Stromal cell of bone marrow (primary cell): ENCODE measurements at places on chromosomes 16 and 17.

DNA sequence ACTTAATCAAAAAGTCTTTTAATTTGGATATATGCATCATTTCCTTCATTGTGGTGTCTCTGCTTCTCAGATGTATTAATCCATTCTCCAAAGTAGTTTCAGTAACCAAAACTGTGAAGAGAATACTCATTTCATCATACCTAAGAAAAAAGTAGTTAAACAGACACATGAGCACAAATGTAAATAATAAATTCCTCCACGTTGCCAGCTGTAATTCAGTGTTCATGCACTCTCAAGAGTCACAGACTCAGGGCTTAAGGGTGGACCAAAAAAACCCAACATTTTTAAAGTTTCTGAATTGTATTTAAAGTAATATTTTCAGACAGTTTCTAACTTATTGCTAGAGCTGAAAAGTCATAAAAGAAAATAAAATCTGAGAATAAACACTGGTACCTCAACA, 19.0 kb downstream of the POLG2 start:
- no peak for DNase-seq

DNA sequence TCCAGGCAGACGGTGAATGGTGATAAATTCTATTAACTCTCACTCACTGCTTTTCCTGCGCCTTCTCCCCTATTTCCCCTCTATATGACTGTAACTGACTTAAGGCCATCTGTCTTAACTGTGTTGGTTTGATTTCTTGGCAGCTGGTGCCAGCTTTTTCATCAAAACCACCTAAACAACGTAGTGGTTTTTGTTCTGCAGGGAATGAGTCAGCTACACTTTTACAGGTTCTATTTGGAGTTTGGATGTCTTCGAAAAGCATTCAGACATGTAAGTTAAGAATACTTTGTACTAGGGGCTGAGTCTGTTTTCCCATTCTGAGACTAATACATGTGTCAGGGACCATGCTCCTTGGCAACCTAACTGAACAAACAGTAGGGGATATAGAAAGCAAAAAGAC, 8.5 kb downstream of the REXO5 start:
- no peak for DNase-seq

GRCh38 chr17:43354371-43354770, 44.4 kb upstream of the ARL4D start:
- DNase-seq, result no peak

- no peak for DNase-seq
Observed at GRCh38 chr17:33342025-33342424, 48.9 kb upstream of the ASIC2 start.

GRCh38 chr16:10003486-10003885, 178.7 kb downstream of the GRIN2A start:
- peak; percentile 3 for DNase-seq

GRCh38 chr17:82963104-82963950, 116.1 kb upstream of the METRNL start:
- DNase-seq, result peak; percentile 57

- no peak for DNase-seq
Observed at GRCh38 chr17:65531256-65532100, 30.0 kb downstream of the AXIN2 start.

- no peak for DNase-seq
Observed at GRCh38 chr17:2385240-2386210, 15.3 kb downstream of the MNT start.

GRCh38 chr16:20901068-20901435, 481 bp downstream of the LYRM1 start:
- DNase-seq, result no peak

DNA sequence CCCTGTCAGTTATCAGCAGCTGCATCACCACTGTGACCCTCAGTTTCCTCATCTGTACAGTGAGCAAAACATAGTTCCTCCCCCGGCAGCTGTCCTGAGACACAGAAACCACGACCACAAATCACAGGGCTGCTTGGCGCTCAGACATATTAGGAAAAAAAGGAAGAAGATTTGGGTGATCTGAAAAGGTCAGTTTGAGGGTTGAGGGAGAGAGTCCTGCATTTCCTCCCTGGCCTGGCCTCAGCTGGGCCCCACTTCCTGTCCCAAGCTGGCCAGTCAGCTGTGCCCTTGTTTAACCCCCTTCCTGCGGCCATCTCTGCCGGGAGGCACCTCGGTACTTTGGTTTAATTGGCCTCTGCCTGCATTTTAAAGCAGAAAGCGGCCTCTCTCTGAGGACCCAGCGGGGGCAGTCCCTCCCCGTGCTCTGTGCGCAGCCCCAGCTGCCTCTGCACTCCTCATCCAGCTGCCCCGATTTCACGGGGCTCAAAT, 24.0 kb upstream of the CIBAR2 start:
- DNase-seq, result no peak

GRCh38 chr16:46884513-46885293, 541 bp downstream of the GPT2 start:
- no peak for DNase-seq

GRCh38 chr17:15660077-15660476, 24.0 kb downstream of the TRIM16 start:
- no peak for DNase-seq

- no peak for DNase-seq
Observed at GRCh38 chr17:44927696-44928095, 12.4 kb upstream of the GFAP start.

GRCh38 chr16:53583401-53583800, 80.4 kb upstream of the AKTIP start:
- DNase-seq, result no peak

GRCh38 chr16:82963653-82964052, 336.9 kb downstream of the CDH13 start:
- no peak for DNase-seq
